ENCODE measurements at places on chromosomes 2 and 18.

DNA sequence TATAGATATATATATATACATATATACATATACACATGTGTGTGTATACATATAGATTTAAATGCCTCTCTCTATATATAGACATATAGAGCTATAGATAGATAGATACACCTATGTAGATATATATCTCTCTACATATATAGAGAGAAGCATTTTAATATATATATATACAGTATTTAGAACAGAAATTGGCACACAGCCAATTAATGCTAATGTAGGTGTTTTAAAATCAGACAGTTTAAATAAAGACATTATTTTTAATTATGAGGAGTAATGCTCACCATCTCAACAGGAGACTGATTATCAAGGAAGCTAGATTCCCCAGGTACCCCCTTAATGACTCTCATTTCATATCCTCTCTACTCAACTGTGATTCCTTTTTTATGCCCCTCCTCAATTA, 170.7 kb upstream of the CRIM1 start:
- DNase-seq, result no peak

- DNase-seq, result no peak
Observed at GRCh38 chr2:191907091-191907490, 60.2 kb upstream of the CAVIN2 start.

DNA sequence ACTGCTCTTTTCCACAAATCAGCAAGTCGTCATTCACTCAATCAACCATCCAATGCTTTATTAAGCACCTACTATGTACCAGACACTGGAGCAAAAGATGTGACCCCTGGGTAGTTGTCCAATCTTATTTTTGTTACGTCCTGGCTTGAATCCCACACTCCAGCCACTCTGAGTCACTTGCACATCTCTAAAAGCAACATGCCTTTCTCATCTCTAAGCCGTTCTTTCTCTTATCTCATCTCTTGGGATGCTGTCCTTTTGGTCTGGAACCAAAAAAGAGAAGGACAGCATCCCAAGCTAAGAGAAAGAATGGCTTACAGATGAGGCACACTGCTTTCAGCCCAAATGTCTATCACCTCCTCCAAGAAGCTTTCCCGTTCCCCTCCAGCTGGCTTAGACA, 58.8 kb downstream of the RNF152 start:
- DNase-seq, result no peak

- DNase-seq, result no peak
Observed at GRCh38 chr2:159617646-159618045, 1.3 kb upstream of the BAZ2B start.

GRCh38 chr2:147989809-147990403, 30.6 kb downstream of the ORC4 start:
- DNase-seq, result no peak

- DNase-seq, result no peak
Observed at GRCh38 chr2:40554665-40555294, 102.9 kb upstream of the SLC8A1 start.

- DNase-seq, result no peak
Observed at GRCh38 chr18:48929212-48929612, 21.6 kb downstream of the SMAD7 start.

- DNase-seq, result no peak
Observed at GRCh38 chr2:85178980-85179411, 45.8 kb downstream of the TCF7L1 start.

- no peak for DNase-seq
Observed at GRCh38 chr2:231666171-231667095, 41.9 kb upstream of the PTMA start.

- no peak for DNase-seq
Observed at GRCh38 chr2:57516698-57517340, 529.8 kb upstream of the VRK2 start.

DNA sequence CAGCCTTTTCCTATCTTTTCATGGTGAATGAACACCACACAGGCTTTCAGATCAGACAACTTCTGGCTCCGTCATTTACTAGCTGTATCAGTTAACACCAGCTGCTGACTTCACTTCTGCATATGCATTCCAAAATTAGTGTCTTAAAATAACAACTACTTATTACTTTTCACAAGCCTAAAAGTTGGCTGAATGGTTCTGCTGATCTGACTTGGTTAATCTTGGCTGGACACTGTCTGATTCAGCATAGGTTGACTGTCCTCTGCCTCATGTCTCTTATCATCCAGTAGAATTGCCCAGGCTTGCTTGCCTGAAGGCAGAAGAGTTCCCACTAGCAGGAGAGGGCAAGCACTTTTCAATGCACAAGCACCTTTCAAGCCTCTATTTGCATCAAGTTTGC, 72.7 kb downstream of the MARCHF4 start:
- no peak for DNase-seq

GRCh38 chr2:161204846-161205245, 44.6 kb downstream of the TANK start:
- DNase-seq, result no peak

- no peak for DNase-seq
Observed at GRCh38 chr2:20611077-20611843, 39.6 kb downstream of the HS1BP3 start.

- DNase-seq, result no peak
Observed at GRCh38 chr2:239264492-239264837, 136.4 kb downstream of the HDAC4 start.

DNA sequence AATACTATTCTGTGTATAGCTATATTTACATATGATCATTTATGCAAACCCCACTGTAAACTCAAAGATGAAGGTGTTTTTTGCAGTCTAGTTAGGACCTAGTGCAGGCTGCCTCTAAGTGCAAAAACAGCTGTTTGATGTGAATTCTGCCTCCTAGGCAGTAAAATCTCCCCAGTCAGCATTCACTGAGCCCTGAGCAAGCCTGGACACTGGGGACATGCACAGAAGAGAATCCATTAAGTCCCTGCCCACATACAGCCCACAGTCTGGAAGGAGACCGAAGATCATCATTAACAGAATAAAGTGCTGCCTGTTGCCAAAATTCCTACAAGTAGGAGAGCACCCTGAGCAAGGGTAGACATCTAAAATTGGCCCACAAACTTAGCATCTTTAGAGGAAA, 14.4 kb upstream of the BIN1 start:
- DNase-seq, result no peak

GRCh38 chr2:13103151-13103550, 386.4 kb downstream of the TRIB2 start:
- DNase-seq, result no peak

GRCh38 chr18:75276818-75277609, 66.4 kb downstream of the TSHZ1 start:
- no peak for DNase-seq

- no peak for DNase-seq
Observed at GRCh38 chr2:198173242-198173641, 368.8 kb downstream of the PLCL1 start.

DNA sequence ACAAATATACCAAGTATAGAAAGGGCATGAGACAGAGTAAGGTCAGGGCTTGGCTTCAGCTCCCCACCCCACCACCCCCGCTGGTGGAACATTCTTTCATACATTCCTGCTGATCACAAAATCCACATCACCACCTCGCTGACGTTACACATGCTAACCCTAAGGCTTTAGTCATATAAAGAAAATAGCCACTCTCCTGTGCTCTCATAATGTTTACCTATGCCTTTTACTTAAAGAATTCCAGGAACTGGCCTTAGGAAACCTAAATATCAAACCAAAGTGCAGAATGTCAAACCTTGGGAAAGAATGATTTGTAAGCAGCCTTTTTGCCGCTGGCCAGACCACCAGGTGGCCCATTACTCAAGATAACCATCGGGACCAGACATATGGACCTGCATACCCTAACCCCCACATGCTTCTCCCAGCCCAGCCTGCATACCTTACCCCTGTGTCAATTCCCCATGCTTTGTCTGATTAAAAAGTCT, 136.3 kb upstream of the SLC39A10 start:
- DNase-seq, result no peak

- no peak for DNase-seq
Observed at GRCh38 chr2:11228692-11229091, 73.4 kb downstream of the SLC66A3 start.

- DNase-seq, result no peak
Observed at GRCh38 chr2:126786765-126787164, 111.9 kb upstream of the TEX51 start.

DNA sequence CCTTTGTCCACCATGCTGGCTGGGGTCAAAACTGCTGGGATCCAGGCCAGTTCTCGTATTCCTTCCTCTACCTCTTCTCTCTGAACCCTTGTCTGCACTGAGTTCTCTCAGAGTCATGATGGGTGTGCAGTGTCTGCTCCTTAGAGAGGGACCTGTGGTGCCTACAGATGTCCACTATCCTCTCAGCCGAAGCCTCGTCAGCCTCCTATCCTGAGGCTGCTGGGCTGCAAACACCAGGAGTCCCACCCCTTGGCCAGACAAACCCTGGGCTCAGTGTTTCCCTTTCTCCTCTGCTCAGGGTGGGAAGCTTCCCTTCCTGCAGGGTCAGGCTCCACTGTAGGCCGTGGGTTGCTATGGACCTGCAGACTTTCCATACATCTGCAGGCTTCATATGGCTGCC, 2.3 kb downstream of the INPP5D start:
- DNase-seq, result no peak

Measured in activated T-helper 1 cell treated with anti-CD3 and anti-CD28 coated beads, Interleukin-2, amount 50 U/mL, for 16 hours (primary cell).